Urinary bladder (tissue), 4 donors: ENCODE measurements at places on chromosomes 4 and X. TPM values are rescaled to one million over a fixed set of nuclear protein-coding genes. Genes with fewer than 3 reads are reported as not detected.

The STAP1 gene
- 0.63 TPM for total RNA-seq

The TMPRSS11D gene
- total RNA-seq: not detected

The AMTN gene
- total RNA-seq: not detected

The P2RY4 gene
- 0.74 TPM for total RNA-seq

The ESX1 gene
- total RNA-seq: not detected

The TLR10 gene
- total RNA-seq: 3.0 TPM

The HTN1 gene
- not detected for total RNA-seq
